Peyer's patch (tissue), 4 donors: ENCODE measurements at places on chromosomes 2 and 18.

DNA sequence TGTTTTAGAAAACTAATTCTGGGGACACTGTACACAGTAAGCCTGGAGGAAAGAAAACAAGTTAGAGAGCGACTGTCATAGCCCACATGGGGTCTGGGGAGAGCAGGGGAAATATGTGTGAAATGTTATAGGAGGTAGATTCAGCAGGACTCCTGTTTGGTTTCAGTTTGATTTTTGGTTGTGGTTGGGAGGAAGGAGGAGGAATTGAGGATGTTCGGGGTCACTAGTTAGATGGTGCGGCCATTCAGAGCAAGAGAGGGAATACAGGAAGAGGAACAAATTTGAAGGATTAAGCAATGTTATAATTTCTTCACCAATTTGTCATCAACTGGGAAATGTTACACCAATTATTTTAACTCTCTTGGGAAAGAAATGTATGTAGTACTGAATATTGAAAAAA, 25.1 kb downstream of the TTC39C start:
- H3K4me1 ChIP-seq: peaks cover under 1% of the 10 kb centered on the region
- H3K36me3 ChIP-seq: no peaks in the 10 kb centered on the region
- no peak for DNase-seq
- no peak overlapping the region for H3K27ac ChIP-seq

GRCh38 chr2:48120759-48121242, 214.5 kb upstream of the FBXO11 start:
- H3K4me3 ChIP-seq: no peak overlapping the region
- DNase-seq: no peak
- H3K36me3 ChIP-seq: no peaks in the 10 kb centered on the region
- H3K27ac ChIP-seq: no peak overlapping the region
- H3K4me1 ChIP-seq: no peaks in the 10 kb centered on the region
- H3K27me3 ChIP-seq: no peaks in the 10 kb centered on the region

DNA sequence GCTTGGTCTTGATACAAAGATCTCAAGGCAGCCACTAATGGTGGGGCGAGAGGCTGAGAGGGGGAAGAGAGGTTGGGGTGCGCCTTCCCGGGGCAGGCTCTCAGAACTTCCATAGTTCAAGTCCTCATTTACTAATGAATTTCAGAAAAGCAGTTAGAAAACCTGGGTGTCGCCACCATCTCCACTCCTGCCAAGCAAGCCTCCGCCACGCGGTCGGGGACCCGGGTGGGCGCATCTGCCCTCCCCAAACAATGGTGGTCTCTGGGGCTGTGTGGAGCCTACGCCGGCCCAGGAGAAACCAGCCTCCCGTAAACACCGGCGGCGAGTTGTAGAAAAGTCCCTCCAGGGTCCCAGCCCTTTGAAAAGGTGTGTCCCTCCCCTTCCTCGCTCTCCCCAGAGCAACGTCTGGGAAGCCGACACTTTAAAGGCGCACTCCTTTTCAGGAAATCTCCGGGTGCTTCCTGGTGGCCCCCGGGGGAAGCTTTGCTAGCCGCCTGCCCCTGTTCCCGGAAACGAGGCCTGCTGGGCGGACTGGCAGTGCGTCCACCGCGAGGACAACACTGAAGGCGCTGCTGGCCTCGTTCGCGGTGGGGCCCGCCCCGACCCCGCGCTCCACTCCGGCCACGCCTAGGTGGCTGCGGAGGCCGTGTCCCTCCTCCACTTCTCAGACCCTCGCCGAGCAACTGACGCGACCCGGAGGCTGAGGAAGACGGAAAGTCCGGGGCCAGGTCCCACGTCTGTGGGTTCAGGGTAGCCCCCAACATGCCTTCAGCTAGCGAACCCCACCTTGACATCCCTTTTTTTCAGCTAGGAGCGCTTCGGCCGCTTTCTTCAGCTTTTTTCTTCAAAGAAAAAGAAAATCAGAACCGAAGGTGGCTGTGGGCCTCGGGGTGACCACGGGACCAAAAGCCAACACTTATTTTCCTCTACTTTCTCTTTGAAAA, 16.8 kb downstream of the EVX2 start:
- H3K4me3 ChIP-seq: peak overlapping the region; percentile 44
- H3K36me3 ChIP-seq: no peaks in the 10 kb centered on the region
- DNase-seq: no peak
- H3K27ac ChIP-seq: no peak overlapping the region
- no peaks in the 10 kb centered on the region for H3K4me1 ChIP-seq

DNA sequence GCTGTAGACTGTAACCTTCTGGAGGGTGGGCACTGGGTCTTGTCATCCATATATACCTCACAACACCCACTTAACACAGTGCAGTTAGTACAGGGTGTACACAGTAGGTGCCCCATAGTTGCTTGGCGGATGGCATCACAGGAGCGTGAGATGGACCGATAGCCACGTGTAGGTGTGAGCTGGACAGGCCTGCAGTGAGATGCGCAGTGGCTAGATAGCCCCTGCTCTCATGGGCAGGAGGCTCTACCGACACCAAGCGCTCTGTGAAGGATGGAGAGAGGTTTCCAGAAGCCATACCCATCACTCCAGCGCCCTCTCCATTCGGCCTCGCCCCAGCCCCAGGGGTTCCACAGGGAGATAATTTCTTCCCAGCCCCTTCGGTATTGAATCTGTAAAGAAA, 49.5 kb downstream of the CAPN13 start:
- H3K27me3 ChIP-seq: no peaks in the 10 kb centered on the region
- H3K4me1 ChIP-seq: no peaks in the 10 kb centered on the region
- no peak overlapping the region for H3K4me3 ChIP-seq
- peak; percentile 29 for DNase-seq

- no peak overlapping the region for H3K4me3 ChIP-seq
- H3K36me3 ChIP-seq: no peaks in the 10 kb centered on the region
- no peaks in the 10 kb centered on the region for H3K27me3 ChIP-seq
- H3K4me1 ChIP-seq: no peaks in the 10 kb centered on the region
- no peak for DNase-seq
These were observed 118.8 kb downstream of the ACTR3 start for GRCh38 chr2:114008720-114009119.

GRCh38 chr2:227864161-227864756, 7.2 kb upstream of the DAW1 start:
- no peaks in the 10 kb centered on the region for H3K27me3 ChIP-seq
- DNase-seq: no peak
- H3K27ac ChIP-seq: no peak overlapping the region
- no peaks in the 10 kb centered on the region for H3K36me3 ChIP-seq
- H3K4me3 ChIP-seq: no peak overlapping the region
- H3K4me1 ChIP-seq: no peaks in the 10 kb centered on the region

- DNase-seq: peak; percentile 51
- peak overlapping the region; percentile 23 for H3K27ac ChIP-seq
- peaks cover 7% of the 10 kb centered on the region for H3K4me1 ChIP-seq
- no peak overlapping the region for H3K4me3 ChIP-seq
- no peaks in the 10 kb centered on the region for H3K27me3 ChIP-seq
These were observed 34.1 kb downstream of the ODC1 start for GRCh38 chr2:10413991-10414451.

- no peaks in the 10 kb centered on the region for H3K36me3 ChIP-seq
- no peak for DNase-seq
- no peaks in the 10 kb centered on the region for H3K27me3 ChIP-seq
- H3K4me1 ChIP-seq: no peaks in the 10 kb centered on the region
These were observed 130.5 kb downstream of the PLCL1 start for GRCh38 chr2:197934934-197935289.

DNA sequence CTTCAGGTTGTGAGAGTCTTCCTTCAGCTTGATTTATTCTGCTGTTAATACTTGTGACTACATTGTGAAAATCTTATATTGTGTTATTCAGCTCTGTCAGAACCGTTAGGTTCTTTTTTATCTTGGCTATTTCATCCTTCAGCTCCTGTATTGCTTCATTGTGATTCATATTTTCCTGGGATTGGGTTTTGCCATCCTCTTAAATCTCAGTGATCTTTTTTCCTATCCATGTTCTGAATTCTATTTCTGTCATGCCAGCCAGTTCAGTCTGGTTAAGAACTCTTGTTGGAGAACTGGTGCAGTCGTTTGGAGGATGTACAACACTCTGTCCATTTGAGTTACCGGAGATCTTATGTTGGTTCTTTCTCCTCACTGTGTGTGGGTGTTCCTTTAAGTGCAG, 19.1 kb downstream of the MSTN start:
- no peak for DNase-seq
- H3K27me3 ChIP-seq: no peaks in the 10 kb centered on the region
- H3K36me3 ChIP-seq: no peaks in the 10 kb centered on the region
- H3K27ac ChIP-seq: no peak overlapping the region
- H3K4me1 ChIP-seq: no peaks in the 10 kb centered on the region
- H3K4me3 ChIP-seq: no peak overlapping the region

DNA sequence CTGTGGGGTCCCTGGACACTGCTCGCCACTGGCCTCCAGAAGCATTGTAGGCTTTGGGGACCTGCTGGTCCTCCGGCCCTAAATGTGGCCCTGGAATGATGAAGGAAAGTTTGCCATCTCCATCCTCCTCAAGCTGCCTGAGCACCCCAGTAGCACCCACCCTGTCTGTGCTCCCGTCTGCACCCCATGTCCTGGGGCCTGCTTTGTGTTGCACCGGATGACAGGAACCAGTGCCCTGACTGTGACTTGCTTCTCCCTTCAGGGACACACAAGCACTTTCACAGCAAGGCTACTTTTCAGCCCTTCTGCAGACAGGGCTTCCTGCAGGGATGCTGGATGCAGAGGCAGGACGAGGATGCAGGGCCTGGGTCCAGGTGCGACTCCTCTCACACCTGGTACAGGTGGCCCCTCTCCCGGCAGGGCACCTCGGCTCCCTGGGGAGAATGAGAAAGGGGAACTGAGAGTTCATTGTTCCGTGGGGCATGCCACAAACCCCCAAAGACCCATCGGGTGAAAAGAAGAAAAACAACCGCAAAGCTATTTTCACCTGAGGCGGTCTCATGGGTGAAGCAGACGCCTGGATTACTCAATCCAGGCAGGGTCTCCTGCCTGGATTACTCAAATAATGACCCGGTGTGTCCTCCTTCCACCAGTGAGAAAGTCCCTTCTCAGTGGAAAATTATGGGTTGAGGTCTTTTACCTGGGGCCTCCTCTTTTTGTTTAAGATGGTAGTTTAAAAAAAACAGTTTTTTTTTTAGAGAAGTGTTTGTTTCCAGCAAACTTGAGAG, 74.9 kb downstream of the LONRF2 start:
- peak; percentile 86 for DNase-seq
- no peaks in the 10 kb centered on the region for H3K4me1 ChIP-seq
- H3K36me3 ChIP-seq: no peaks in the 10 kb centered on the region
- H3K4me3 ChIP-seq: no peak overlapping the region
